ENCODE measurements at places on chromosomes 5 and 9. TPM values are rescaled to one million over a fixed set of nuclear protein-coding genes. Genes with fewer than 3 reads are reported as not detected.

Gene HCN1
- total RNA-seq: 0.10 TPM

- DNase-seq: no peak
These were observed 45.4 kb downstream of the FGF1 start for GRCh38 chr5:142640316-142641005.

DNA sequence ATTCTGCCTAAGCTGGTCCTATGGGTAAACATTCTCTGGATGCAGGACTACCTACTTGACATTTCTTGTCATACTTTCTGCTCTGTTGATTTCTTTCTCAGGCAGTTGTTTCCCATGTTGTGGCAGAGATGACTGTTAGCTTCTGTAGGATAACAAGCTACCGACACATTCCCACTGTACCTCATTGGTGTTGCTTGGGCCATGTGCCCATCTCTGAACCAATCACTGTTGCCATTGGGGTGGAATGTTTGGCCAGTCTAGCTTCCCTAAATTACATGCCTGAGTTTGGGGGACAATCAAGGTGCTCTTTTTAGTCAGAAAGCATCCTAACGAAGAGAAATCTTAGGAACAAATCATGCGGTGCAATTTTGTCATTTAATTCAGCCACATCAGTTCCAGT, 212.0 kb downstream of the KDM4C start:
- DNase-seq: no peak

DNA sequence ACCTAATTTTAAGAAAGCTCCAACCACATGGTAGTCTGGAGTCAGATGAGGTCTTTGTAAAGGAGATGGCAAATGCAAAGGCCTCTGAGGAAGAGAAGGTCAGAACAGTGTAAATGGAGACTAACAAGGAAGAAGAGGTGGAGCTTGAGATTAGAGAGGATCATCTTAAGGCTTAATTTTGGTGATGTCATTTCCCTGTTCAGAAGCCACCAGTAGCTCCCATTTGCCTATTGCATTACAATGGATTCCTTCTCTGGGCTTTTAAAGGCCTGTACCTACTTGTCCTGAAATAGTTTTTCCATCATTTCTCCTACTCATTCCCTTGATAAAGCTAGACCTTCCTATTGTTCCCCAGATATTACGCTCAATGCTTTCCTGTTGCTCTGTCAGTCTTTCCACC, 16.1 kb downstream of the PCSK5 start:
- DNase-seq: no peak

DNA sequence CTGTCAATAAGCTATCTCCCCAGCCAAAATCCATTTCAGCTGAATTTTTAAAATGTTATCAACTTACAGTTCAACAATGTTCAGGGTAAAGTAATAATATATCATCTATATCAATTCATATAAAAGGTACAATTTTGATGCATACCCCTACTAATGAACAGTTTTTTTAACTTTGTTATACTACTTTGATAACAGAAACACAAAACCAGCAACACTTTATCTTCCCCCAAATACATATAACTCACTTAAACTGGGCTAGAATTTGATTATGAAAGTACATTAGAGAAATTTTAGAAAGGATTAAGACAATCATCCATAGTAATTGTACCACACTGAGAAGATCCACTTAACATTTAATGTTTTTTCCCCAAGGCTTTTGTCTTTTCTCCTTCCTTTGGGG, 5.1 kb downstream of the CDO1 start:
- DNase-seq: no peak
